Activated T-helper 1 cell treated with anti-CD3 and anti-CD28 coated beads, Interleukin-12 subunit alpha, Interleukin-12 subunit beta, Interleukin-2, Interleukin-4 antibody, amounts not matched to agents 30 ng/mL and 10 ng/mL and 1 ng/mL, durations not matched to agents 14 hours and 24 hours and 36 hours (primary cell): ENCODE measurements at places on chromosomes 5 and 9. TPM values are rescaled to one million over a fixed set of nuclear protein-coding genes. Genes with fewer than 3 reads are reported as not detected.

- no peaks in the 10 kb centered on the region for H3K4me1 ChIP-seq
- no peak for DNase-seq
- no peak overlapping the region for H3K27ac ChIP-seq
- H3K4me3 ChIP-seq, result no peak overlapping the region
Measured at GRCh38 chr5:17238521-17239041, 21.1 kb downstream of the BASP1 start.

DNA sequence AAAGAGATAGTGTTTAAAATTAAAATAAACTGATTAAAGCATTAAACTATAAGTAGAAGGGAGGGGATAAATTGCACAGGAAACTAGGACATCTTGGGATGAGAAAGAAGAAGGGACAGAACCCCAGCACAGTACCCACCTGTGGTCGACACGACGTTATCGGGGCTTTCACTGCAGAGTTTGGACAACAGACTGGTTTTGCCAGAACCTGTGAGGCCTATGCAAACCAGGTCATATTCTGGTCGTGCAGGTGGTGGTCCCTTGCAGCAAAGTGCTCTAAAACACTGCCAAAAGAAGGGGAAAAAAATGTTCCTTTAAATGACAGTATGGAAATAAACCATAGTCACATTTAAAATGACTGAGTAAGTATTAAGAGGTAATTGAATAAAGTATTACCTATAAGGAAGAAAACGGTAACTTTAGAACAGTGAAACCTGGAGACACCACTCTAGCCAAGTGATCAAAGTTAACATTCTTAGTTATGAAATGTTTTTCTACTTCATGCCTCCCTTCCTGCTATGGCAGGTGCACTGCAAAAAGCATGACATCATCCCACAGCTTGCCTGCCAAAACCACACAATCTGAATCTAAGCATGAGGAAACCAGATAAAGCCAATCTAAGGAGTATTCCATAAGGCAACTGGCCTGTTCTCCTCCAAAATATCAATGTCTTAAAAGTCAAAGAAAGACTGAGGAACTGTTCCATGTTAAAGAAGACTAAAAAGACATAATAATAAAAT, 138.6 kb downstream of the ARL15 start:
- H3K4me1 ChIP-seq, result no peaks in the 10 kb centered on the region
- DNase-seq, result no peak
- H3K27ac ChIP-seq, result no peak overlapping the region
- H3K27me3 ChIP-seq, result no peaks in the 10 kb centered on the region
- H3K4me3 ChIP-seq, result no peak overlapping the region
- peaks cover 5% of the 10 kb centered on the region for H3K36me3 ChIP-seq

- H3K4me1 ChIP-seq, result peaks cover 32% of the 10 kb centered on the region
- peaks cover 16% of the 10 kb centered on the region for H3K27me3 ChIP-seq
- DNase-seq, result no peak
- peaks cover 2% of the 10 kb centered on the region for H3K36me3 ChIP-seq
- H3K27ac ChIP-seq, result peak overlapping the region; percentile 86
Measured at GRCh38 chr9:77176686-77177142, 620 bp upstream of the VPS13A start.

DNA sequence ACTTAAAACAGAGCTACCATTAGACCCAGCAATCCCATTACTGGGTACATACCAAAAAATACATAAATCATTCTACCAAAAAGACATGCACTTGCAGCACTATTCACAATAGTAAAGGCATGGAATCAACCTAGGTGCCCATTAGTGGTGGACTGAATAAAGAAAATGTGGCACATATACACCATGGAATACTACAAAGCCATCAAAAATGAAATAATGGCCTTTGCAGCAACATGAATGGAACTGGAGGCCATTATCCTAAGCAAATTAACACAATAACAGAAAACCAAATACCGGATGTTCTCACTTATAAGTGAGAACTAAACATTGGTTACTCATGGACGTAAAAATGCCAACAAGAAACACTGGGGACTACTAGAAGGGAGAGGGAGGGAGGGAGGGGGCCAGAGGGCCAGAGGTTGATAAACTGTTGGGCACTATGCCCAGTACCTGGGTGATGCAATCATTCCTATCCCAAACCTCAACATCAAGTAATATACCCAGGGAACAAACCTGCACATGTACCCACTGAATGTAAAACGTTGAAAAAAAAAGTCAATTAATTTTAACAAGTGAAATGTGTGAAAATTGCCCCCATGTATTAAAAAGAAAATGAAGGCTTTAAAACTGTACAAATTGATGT, 24.5 kb upstream of the GPR150 start:
- H3K4me3 ChIP-seq, result no peak overlapping the region
- no peaks in the 10 kb centered on the region for H3K27me3 ChIP-seq
- DNase-seq, result no peak
- peaks cover 17% of the 10 kb centered on the region for H3K4me1 ChIP-seq

DNA sequence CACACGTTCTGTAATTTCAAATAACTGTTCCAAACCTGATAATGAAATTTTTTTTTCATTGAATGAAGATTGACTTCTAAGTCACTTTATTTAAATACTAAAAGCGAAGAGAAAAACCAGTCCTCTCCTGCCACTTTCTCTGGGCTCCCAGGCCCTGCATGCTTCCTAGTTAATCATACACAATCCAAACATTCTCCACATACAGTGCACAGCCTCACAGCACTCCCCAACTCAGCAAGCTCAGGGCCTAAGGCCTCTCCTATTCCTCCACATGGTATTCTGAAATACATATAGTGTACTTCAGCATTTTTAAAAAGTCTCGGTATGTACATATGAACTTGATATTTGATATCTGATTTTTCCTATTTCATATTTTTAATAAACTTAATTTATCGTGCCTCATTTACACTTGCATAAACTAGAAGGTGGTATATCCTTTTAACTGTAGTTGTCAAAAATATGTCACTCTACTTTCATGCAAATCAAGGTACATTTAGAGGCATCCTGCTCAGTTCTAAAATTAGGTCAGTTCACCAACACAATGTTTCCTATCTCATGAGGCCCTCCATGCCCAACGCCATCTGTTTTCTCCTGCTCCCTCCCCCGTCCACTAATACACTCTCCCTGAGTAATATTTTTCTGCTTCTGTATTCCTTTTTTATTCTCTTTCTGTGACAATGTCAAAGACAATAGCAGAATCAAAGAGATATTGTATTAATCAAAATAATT, 206.7 kb downstream of the ARRDC3 start:
- no peak overlapping the region for H3K4me3 ChIP-seq
- peaks cover 12% of the 10 kb centered on the region for H3K27me3 ChIP-seq
- H3K36me3 ChIP-seq, result no peaks in the 10 kb centered on the region
- no peak overlapping the region for H3K27ac ChIP-seq

DNA sequence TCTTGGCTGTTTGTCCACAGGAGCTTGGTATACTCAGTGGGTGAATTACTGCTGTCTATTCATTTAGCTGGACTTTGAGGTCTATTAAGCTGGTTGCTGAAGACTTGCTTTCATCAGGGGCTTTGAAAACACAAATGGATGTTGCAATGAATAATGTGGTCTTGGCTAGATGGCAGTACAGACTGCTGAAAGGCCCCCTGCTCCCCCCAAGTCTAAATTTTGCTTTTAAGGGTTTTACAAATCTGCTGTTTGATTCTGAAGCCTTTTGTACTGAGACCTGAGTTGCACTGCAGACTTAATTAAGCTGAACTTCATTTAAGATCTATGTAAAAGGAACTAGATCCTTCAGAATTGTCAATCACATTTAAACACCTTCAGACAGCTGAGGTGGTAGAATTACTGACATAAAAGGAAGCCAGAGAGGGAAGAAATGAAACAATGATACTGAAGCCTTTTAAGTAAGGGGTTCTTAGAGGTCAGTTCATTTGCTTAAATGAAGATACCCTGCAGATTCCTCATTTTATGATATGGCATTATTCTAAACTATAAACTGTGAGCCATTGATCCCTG, 37.3 kb downstream of the KCTD16 start:
- no peak overlapping the region for H3K27ac ChIP-seq
- H3K36me3 ChIP-seq, result no peaks in the 10 kb centered on the region
- no peak overlapping the region for H3K4me3 ChIP-seq

PCDHGB6 gene
- 0.12 and 0.18 TPM in 2 replicates for total RNA-seq

GRCh38 chr9:113425072-113425471, 14.5 kb downstream of the C9orf43 start:
- peaks cover 15% of the 10 kb centered on the region for H3K27me3 ChIP-seq
- no peak overlapping the region for H3K27ac ChIP-seq
- H3K4me1 ChIP-seq, result no peaks in the 10 kb centered on the region
- H3K36me3 ChIP-seq, result no peaks in the 10 kb centered on the region

SLC6A19 gene
- total RNA-seq, result not detected in 2 replicates

CLPTM1L gene
- total RNA-seq, result 132 and 133 TPM in 2 replicates

DNA sequence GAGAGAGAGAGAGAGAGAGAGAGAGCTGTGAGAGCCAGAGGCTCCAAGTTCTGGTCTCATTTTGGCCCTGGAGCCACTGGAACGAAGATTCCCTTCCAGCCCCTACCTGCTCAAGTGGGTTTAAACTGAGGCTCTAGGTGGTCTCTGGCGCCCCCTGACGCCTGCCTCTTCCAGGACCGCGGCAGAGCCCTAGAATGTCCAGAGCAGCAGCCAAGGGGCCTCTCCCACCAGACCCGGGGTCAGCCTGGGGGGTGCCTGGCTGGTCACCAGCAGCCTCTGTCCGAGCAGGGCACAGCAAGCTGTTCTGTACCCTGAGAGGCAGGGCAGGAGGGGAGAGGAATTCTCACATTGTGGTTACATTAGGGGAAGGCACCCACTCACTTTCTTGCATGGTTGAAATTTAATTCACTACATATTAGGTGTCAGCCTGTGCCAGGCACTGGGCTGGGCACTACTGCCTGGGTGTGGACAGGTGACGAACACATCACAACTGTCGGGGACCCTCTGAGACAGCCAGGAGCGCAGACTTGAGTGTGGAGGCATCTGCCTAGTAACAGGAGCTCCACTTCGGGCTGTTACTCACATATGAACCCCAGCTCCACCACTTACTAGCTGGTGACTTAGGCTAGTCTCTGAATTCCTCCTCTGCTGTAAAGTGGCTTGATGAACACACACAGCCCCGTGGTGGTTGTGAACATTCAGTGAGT, 44.5 kb downstream of the AMBP start:
- H3K27ac ChIP-seq, result no peak overlapping the region
- H3K27me3 ChIP-seq, result peaks cover 2% of the 10 kb centered on the region
- no peak overlapping the region for H3K4me3 ChIP-seq
- DNase-seq, result no peak
- no peaks in the 10 kb centered on the region for H3K4me1 ChIP-seq
- H3K36me3 ChIP-seq, result no peaks in the 10 kb centered on the region

- no peak for DNase-seq
- H3K27ac ChIP-seq, result no peak overlapping the region
- H3K4me1 ChIP-seq, result no peaks in the 10 kb centered on the region
- H3K4me3 ChIP-seq, result no peak overlapping the region
- peaks cover 9% of the 10 kb centered on the region for H3K27me3 ChIP-seq
Measured at GRCh38 chr5:159851053-159851452, 65.2 kb upstream of the ADRA1B start.

FIBCD1 gene
- not detected in 2 replicates for total RNA-seq

TXNDC8 gene
- total RNA-seq, result not detected in 2 replicates

DNA sequence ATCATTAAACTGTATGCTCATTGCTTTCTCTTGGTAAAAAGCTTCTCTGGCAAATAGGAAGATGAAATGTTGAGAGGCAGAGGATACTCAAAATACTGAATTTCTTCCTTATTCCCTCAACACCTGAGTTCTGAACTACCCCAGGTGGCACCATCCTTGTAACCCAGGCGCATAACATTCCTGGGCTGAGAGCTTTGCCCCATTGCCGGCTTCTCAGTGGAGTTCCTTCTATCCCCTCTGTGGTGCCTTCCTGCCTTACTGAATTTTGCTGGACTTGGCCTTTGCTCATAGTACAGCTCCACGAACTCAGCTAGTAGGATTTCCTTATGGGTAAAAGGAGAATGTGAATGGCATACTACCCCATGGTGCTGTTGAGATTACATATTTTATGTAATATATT, 54.7 kb downstream of the BASP1 start:
- no peaks in the 10 kb centered on the region for H3K36me3 ChIP-seq
- no peaks in the 10 kb centered on the region for H3K27me3 ChIP-seq
- no peak for DNase-seq
- H3K27ac ChIP-seq, result no peak overlapping the region

GRCh38 chr9:17291766-17292165, 156.9 kb downstream of the CNTLN start:
- no peaks in the 10 kb centered on the region for H3K36me3 ChIP-seq
- DNase-seq, result no peak
- H3K27me3 ChIP-seq, result no peaks in the 10 kb centered on the region
- H3K4me1 ChIP-seq, result no peaks in the 10 kb centered on the region
- no peak overlapping the region for H3K4me3 ChIP-seq
- H3K27ac ChIP-seq, result no peak overlapping the region

PCDHB8 gene
- not detected in 2 replicates for total RNA-seq

GRCh38 chr9:20997503-20998076, 33.9 kb downstream of the HACD4 start:
- no peak for DNase-seq
- no peak overlapping the region for H3K27ac ChIP-seq
- H3K4me1 ChIP-seq, result peaks cover 35% of the 10 kb centered on the region
- no peaks in the 10 kb centered on the region for H3K27me3 ChIP-seq

DNA sequence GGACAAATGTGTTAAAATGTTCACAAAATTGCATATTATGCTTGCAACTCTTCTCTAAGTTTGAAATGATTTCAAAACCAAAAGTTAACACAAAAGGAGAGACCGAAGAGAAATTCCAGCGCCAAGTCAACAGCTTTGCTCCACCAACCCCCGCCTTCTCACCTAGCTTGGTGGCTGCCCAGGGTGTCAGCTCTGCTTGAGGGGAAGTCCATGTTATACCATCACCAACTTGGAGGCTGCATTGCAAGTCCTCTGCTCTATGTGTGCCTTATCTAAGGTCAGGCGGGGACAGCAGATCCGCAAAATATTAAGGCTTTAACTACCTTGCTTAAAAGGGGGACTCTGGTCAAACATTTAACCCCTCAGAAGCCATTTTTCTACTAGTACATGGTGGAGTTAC, 14.6 kb downstream of the CCNJL start:
- H3K27me3 ChIP-seq, result peaks cover 2% of the 10 kb centered on the region
- no peak overlapping the region for H3K4me3 ChIP-seq
- H3K27ac ChIP-seq, result no peak overlapping the region
- DNase-seq, result no peak
